ENCODE measurements at places on chromosomes 4 and X. TPM values are rescaled to one million over a fixed set of nuclear protein-coding genes. Genes with fewer than 3 reads are reported as not detected.

- no peak for DNase-seq
Measured at GRCh38 chr4:123631786-123632692, 235.4 kb downstream of the SPRY1 start.

The TREX2 gene
- 0.24 TPM for polyA plus RNA-seq

DNA sequence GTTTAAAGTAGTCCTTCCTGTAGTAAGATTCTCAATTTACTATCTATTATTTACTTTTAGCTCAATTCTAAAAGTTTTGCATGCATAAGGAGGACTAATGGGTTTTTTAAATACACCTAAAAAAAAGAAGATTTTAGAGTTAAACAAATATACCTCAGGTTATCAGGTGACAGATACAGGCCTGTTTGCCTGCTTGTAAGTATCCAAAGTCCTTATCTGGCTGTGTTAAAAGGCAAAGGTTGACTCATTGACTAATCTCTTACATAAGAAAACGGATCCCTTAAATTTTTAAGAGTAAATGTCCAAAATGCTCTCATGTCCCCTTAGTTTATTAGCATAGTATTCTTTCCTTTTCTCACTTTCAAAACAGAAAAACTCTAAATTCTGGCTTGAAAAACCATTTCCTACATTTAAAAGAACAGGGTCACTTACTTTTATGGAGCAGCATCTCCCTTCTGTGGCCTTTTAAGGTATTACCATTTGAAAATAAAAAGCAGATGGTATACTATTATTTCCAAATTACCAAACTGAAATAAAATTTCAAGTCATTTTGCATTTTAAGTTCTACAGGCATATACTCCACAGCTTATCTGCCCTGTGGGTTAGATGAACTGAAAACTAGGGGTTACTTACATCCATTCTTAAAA is 4.5 kb downstream of the CBR4 start:
- no peak for DNase-seq

The MAGEE2 gene
- polyA plus RNA-seq, result 0.47 TPM

DNA sequence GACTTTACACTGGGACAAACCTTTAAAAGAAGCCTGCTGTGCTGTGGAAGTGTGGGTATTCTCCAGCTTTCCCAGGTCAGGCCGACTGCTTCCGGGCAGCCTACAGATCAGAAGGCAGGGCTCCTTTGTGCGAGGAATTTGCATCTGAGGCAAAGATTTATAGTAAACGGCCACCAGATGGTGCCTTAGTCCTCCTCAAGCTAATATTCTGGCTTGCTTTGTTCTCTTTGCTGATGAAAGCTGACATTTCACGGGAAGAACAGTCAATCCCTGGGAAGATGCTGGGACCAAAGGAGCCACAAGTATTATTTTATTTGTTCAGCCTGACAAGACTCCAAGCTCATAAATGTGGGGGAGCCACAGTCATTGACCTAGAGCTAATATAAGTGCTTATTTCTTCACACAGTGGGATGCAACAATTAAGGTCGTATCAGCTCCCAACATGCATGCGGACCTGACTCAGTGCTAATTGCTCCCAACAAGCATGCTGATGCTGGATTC is 120.7 kb upstream of the TRIM2 start:
- DNase-seq, result peak; percentile 67

- DNase-seq, result no peak
Measured at GRCh38 chrX:20230406-20230805, 36.3 kb downstream of the RPS6KA3 start.

DNA sequence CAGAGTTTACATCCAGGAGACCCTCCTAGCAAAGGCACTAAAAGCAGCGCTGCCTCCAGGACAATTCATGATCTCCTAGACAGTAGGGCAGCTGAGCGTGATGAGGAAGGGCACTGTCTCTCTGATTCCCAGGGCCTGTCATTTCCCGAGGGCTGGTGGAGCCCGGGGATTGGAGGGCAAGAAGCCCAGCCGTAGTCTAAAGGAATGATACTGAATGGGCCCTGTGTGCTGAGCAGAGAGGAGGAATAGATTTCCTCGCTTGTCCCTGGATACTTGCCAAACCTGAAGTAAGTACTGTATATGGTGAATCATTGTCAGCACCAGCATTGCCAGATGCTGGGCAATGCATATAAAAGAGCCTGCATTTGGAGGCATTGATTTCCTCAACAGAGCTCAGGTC is 88.0 kb upstream of the SLITRK2 start:
- DNase-seq, result no peak

The SLC49A3 gene
- polyA plus RNA-seq, result 2.8 TPM

DNA sequence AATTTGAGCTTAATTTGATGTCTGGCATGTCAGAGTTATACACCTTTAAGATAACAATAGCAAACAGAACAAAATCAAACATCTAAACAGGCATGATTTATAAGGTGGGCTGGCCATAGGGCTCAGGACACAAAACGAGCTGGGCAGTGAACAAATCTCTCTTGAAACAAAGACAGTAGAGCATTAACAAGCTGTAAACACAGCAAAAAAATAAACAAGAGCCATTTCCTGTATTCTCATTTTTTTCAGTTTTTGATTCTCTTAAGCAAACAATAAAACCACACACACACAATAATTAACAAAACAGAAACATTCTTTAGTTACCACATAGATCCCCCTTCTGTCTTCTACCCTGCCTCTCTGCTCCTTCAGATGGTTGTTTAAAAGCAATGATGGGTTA is 68.3 kb upstream of the TMEM150C start:
- DNase-seq, result no peak

The AMBN gene
- 1.7 TPM for polyA plus RNA-seq

GRCh38 chr4:145881989-145882388 is 56.6 kb downstream of the ZNF827 start:
- no peak for DNase-seq

DNA sequence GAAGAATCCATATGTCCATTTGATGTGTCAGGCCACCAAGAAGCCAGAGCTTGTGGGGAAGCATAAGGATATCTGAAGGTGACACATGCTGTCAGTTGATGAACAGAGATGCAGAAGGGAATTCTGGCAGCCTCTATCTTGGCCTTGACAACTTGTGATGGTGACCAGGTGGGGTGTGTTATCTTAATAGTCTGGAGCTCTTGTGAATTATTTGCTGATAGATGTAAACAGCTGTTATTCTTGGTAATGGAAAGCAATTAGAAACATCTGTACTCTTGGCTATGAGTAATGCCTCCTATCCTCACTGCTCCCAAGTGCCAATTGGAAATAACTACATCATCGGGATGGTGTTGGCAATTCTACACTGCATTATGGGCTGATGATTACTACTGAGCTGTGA is 51.9 kb downstream of the NAA11 start:
- peak; percentile 18 for DNase-seq

The F11 gene
- 2.6 TPM for polyA plus RNA-seq

DNA sequence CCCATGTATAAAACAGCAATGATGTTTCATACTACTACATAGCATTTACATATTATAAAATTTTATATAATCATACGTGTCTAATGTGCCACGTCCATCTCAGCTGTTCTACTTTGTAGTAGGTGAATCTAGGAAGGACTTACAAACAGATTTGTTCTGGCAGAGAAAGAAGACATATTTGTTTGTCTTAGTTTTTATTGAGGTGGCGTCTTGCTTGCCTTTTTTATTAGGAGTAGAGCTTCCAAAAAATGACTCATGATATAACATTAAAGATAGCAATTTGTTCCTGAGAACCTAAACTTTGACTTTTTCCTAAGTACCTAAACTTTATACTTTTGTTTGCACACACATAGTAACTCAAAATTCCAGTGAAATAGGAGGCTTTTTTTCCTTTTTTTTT is 64.6 kb downstream of the CLDN22 start:
- DNase-seq, result no peak

GRCh38 chr4:42018451-42018850 is 28.1 kb downstream of the SLC30A9 start:
- DNase-seq, result no peak

GRCh38 chr4:52244848-52245247 is 193.7 kb downstream of the SPATA18 start:
- no peak for DNase-seq

The GLRA3 gene
- 0.03 TPM for polyA plus RNA-seq

- no peak for DNase-seq
Measured at GRCh38 chrX:104342065-104342464, 87.3 kb upstream of the ESX1 start.

GRCh38 chr4:99024481-99025275 is 29.2 kb downstream of the METAP1 start:
- DNase-seq, result no peak

DNA sequence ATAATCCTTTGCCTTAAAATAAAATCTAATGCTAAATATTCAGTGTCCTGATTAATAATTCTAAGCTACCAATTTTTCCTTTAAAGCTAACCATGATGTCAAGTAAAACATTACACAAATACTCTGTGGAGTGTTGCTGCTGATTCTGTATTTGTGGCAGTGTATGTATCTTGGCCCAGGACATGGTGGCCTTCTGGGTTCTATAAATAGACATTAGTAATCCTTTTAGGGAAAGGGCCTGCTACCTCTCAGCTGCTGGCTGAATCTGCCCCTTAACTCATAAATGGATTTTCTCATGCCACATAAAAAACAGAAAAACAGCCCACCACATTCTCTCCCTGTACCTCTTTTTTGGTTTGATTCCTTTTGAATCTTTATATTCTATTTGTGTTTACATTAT is 1.2 kb upstream of the XK start:
- DNase-seq, result no peak

DNA sequence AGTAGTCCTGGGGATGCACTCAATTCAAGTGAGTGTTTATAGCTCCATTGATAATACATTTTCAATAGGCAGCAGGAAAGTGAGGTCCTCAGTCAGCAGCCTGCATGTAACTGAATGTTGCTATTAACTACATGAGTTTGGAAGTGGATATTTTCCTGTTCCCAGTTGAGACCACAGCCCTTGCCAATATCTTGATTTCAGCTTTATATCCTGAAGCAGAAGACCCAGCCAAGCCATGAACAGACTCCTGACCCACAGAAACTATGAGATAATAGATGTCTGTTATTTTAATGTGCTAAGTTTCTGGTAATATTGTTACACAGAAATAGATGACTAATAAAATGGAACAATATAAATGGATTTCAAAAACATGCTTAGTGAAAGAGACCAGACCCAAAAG is 63.7 kb downstream of the VSIG4 start:
- DNase-seq, result no peak

- peak; percentile 69 for DNase-seq
Measured at GRCh38 chr4:169270810-169271691, at the start of gene SH3RF1. TSS of gene SH3RF1 (minus strand) at chr4:169270956. CDS start at chr4:169269212, 1,744 bp downstream.

The NSUN7 gene
- polyA plus RNA-seq, result 11.7 TPM

GRCh38 chr4:16864199-16864598 is 34.2 kb downstream of the LDB2 start:
- DNase-seq, result no peak

DNA sequence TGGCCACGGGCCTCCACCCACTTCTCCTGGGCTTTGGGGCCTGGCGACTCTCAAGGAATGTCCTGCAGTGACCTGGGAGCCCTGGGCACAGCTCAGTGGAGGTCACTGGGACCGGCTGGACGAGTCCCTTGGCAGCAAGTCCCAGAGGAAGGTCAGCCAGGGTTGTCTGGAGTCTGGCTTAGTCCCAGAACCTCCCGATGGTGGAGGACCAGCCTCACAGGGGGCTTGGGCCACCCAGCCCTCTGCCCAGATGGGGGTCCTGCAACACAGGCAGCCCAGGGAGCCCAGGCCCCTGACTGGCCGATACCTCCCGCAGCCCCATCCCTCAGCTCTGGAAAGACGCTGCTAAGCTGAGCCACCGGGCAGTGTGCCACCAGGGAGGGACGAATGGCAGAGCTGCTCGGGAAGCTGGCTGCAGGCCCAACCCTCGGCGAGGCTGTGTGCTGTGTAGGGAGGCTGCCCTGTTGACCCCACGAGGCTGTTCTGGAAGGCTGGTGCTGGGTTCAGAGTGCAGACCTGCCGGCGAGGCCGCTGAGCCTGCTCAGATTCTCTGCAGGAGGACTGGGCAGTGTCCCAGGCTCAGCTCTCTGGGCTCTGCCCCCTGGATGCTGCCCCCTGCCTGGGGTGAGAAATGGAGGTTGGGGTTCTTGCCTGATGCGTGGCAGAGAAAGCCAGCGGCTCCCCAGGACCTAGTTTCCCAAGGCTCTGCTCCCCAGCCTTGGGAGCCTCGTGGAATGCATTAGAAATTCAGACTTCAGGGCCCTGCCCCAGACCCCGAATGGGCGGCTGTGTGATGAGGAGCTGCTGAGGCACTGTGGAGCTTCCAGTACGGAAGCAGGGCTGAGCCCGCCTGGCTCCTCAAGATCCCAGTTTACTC is 61.7 kb downstream of the ADRA2C start:
- no peak for DNase-seq

DNA sequence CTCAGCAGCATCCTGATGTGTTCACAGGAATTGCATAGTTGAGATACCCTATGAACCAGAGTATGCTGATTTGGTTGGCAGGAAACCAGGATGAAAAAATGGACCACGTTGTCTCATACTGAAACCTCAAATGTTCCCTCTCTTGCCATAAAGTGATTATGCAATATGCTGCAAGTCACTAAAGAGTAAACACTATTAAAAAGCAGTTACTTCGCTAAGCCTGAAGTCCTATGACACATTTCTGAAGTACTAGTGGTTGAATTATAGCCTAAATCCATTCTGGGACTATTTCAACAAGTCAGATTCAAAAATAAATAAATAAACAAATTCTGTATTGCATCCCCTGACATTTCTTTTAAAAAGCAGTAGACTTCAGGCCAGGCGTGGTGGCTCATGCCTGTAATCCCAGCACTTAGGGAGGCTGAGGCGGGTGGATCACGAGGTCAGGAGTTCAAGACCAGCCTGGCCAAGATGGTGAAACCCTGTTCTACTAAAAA is 106.0 kb upstream of the NAP1L5 start:
- no peak for DNase-seq

- DNase-seq, result no peak
Measured at GRCh38 chr4:4405358-4405962, 18.6 kb downstream of the NSG1 start.

The NOA1 gene
- polyA plus RNA-seq, result 22.7 TPM

DNA sequence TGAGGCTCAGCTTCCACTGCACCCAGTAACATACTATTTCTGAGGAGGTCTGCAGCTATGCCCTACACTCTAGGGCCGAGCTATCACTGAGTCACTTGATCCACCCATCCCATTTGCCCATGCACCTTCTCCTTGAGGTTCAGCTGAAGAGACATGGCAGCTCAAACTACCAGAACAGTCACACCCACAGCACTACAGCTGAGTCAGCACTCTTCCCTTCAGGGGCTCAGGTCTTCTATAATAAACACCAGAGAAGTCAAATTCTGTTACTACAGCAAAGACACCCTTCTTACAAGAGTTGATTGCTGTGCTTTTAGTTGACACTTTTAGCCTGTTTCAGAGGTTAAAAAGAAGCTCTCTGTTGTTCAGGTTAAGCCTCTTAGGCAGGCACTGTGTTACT is 1696.4 kb upstream of the ADGRL3 start:
- DNase-seq, result no peak

All from right renal cortex interstitium (tissue), 3 donors.